ENCODE measurements at places on chromosomes 7 and 10.

DNA sequence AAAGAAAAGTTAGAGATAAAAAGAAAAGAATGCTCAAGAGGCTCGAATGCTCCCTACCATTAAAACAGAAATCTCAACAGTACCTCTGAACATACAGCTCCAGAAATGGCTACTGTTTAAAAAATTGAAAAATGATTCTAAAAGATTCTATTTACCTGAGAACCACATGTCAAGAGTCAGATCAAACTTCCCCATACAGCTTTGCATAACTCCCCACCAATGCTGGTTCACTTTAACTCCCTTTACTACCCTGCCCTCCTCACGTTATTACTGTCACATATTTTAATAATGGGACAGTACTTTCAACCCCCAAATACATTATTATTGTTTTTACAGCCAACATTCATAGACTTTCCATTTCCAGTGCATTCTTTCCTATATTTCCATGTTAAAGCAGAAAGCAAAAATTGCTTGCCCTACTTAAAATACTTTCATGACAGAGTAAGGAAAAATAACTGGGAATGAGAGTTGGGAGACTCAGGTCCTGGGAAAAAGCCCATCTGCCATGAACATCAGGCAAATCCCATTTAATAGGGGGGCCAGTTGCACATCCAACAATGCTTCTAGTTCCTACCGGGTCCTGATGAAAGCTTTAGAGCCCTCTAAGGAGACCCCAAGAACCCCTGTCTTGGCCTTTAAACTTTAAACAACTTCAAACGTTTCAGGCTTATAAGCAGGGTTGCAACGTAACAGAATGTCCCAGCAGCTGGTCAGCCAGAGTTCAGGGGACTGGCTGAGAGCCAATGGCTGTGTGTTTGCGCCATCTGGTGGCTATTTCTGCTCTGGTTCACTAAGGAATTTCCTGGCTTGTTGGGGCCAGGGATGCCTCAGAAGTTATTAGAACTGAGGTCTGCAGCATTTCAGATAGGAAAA, 247.4 kb downstream of the ELMO1 start:
- peak; percentile 83 for DNase-seq

DNA sequence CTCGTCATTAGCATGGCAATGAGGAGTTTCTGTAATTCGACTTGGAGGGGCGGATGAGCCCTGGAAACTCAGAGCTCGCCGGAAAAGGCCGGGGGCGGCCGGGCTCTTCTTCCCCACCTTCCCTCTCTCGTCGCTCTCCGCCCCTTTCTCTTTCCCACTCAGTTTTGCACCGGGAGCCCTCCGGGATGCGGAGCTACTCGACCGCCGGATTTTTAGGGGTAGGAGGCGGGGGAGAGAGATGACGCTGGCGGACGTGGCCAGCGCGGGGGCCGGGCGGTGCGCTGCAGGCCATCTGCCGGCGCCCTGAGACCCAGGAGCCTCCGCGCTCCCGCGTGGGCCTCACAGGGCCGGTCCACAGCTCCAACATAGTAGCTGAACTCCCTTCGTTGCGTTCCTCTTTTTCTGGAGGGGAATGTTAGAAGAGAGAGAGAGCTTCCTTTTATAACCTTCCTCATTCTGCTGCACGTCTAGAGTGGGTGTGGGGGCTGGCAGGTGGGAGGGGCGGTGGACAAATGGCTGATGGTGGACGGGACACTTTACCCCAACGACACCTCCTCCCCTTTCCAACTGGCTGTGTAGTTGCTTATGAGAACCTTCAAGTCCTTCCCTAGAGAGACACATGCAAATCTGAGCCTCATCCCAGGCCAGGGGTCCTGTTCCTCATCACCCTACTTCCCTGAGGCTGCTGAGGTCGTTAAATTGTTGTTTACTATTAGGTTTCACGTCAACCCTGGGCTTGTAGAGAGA, 1.1 kb upstream of the HOXA1 start:
- peak; percentile 84 for DNase-seq

- DNase-seq, result no peak
These were observed 23.1 kb downstream of the ZNF107 start for GRCh38 chr7:64688988-64689387.

DNA sequence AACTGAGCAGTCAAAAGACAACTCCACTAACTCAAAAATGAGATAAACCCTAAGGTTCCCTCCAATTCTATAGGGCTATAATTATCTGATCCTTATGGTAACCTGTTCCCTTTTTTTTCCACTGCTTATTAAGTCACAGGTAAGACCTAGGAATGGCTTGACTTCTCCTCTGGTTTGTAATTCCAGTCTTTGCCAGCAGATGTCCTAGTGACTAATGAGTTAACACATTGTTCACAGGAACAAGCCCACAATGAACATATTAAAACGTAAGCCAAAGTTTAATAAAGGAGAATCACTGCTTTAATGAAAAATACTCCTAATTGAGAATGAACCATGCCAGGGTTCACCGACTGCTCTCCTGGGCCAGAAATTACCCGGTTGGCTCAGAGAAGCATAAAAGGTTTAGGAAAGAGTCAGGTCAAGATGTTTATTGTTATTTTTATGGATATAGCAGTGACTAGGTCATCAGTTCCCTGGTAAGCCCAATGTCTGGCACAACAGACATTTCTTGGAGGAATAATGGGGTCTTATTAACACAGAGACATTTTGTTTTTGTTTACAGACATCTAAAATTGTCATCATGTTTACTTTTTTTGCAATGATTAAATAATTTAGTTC, 120.1 kb downstream of the ELAPOR2 start:
- peak; percentile 38 for DNase-seq

GRCh38 chr10:97483921-97484320, 14.3 kb downstream of the MMS19 start:
- no peak for DNase-seq

- DNase-seq, result peak; percentile 55
These were observed 30.9 kb downstream of the CDK1 start for GRCh38 chr10:60809157-60809556.

GRCh38 chr7:54664235-54665228, 94.5 kb downstream of the SEC61G start:
- peak; percentile 68 for DNase-seq

DNA sequence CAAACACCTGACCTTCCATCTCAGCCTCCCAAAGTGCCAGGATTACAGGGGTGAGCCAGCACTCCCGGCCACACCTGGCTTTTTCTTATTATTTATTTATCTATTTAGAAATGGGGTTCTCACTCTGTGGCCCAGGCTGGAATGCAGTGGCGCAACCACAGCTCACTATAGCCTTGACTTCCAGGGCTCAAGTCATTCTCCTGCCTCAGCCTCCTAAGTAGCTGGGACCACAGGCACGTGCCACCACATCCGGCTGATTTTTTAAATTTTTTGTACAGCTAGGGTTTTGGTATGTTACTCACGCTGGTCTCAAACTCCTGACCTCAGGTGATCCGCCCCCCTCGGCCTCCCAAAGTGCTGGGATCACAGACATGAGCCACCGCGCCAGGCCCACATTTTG, 56.9 kb upstream of the MYL10 start:
- no peak for DNase-seq

All from GM03348 (cell line).